Cerebellar nuclear complex (tissue), 1 donor: ENCODE measurements at places on chromosomes 6 and 20.

DNA sequence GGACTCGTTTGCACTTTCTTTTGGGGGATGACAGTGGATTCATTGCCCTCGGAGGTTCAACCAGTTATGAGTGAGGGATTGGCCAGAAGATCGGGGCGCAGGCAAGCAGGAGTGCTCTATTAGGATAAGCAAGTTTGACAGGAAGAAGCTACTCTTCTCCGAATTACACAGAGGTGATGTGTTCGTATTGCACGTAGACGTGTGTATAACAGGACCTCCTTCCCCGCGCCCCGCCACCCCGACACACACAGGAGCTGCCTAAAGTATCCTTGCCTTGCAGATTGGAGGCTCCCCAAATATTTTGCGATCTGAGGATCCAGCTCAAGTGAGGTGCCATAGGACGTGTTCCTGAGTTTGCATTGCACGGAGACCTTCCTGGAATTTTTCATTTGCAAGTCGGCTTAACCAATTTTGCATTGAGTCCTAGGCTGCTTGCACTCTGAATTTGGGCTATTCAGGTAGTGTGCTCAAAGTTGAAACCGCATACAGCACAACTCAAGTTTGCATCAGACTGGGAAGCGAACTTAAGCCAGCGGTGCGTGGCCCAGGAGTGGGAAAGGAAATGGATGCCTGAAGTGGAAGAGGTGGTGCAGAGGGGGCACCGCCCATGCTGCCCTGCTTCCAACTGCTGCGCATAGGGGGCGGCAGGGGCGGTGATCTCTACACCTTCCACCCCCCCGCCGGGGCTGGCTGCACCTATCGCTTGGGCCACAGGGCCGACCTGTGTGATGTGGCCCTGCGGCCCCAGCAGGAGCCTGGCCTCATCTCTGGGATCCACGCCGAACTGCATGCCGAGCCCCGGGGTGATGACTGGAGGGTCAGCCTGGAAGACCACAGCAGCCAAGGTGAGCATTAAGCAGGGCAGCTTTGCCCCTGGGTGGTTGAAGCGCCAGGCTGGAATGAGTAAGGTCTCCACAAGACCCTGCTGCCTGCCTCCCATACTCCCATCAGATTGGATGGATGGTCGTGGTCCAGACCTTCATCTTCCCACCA is 770 bp downstream of the TCF19 start:
- DNase-seq, result no peak

- DNase-seq, result no peak
Measured at GRCh38 chr6:6414931-6415330, 94.5 kb upstream of the F13A1 start.

DNA sequence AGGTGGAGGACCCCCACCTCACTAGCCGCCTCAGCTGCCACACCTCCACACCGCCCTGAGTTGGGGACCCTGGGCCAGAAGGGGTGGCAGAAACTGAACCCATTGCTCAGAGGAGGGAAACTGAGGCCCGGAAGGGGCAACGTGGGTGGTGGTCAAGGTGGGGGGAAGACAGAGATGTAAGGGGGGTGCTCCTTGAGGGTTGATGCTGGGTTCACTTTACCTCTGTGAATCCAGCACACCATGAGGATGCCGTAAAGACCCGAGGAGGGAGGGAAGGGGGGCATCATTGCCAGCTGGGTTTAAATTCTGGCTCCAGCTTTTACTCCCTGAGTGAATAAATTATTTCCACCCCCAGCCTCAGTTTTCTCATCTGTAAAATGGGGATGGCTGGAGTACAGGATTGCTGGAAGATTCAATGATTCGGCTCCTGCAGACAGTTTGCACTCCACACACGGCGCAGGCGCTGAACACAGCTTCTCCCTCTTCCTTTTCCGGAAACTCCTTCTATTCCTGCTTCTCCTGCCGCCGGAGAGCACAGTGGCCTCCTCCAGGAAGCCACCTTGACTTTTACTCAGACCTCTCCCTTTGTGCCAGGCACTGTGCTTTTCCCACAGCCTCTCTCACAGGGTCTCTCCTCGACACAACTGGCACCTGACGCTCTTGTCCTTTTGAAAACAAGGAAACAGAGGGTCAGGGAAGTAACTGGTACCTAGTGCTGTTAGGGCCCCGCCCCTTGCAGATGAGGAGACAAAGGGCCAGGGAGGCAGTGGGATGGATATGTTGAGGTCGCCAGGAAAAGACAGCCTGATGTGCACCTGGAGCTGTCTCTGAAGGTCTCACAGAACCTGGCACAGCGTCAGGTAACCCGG is 59.4 kb downstream of the UBE2V1 start:
- DNase-seq, result no peak

- DNase-seq, result no peak
Measured at GRCh38 chr6:38020593-38020992, 201.1 kb downstream of the ZFAND3 start.

DNA sequence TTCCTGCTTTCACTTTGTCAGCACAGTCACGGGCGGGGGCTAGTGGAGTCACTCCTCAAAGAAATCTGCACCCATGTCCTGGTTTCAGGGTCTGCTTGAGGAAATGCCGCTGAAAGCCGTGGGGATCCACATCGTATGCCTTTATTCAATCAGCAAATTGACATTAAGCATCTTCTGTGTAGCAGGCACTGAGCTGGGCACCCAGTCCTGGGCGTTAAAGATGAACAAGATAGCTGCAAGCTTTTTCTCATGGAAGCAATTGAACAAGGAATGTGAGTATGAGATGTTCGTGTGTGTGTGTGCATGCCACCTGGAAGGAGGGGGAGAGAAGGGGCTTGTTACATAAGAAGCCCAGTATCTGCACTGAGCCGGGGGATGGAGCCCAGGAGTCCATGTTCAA is 243.9 kb downstream of the SMOC2 start:
- no peak for DNase-seq
